ENCODE measurements at places on chromosomes 2 and 18.

DNA sequence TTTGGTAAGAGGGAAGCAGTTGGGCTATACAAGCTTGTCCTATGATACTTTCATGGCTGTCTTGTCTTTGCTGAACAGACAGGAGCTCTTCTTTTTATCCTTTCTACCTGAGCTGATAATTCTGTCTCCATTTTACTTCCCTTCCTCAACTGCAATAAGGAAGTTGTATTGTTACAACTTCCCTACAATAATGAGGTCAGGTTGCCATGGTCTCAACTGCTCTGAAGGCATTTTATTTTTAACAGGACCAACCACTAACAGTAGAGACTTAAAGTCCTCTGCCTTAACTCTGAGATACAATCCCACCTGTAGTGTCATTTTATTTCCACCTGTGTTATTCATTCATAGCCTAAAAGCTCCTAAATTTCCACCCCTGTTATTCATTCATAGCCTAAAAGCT lies 118.6 kb upstream of the PGAP1 start:
- no peak for DNase-seq

- peak; percentile 84 for DNase-seq
These were observed 6.2 kb upstream of the ARMC9 start for GRCh38 chr2:231191896-231192872.

DNA sequence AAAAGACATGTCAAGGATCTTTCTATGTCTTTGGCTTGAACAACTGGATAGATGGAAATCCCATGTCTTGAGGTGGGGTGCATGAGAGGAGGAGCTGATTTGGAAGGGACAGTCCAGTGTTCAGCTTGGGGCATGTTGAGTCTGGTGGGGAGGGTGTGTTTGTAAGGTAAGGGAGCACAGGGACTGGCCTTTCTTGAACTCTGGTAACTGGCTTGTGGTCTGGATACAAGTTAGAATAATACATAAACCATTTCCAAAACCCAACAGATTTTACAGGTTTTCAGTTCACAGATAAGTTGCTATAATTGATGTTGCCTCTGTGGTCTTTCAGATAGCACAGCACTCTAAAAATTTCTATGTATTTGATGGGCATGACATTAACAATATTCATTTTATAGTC lies 24.2 kb downstream of the RHBDD1 start:
- DNase-seq, result no peak

- no peak for DNase-seq
These were observed 961 bp upstream of the SLC40A1 start for GRCh38 chr2:189581354-189582139.

GRCh38 chr18:9876867-9877654 lies 8.7 kb upstream of the TXNDC2 start:
- peak; percentile 63 for DNase-seq

- DNase-seq, result peak; percentile 51
These were observed 3.1 kb upstream of the MATN3 start for GRCh38 chr2:20015482-20016083.

DNA sequence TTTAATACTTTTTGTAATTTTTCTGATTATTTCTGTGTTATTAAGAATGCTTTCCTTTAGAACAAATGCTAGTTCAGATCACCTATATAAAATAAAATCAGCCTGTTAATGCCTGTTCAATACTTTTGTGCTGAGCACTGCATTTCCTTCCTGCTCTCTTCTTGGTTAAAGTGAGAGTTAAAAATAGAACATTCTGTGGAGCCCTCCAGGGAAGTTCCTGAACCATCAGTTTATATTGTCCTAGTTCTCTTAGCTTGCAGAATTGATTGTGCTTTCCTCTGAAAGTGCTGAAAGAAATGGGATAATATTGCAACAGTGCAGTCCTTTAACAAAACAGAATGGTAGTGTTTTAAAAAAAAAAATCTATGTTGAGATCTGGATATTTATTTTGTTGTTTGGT lies 74.6 kb upstream of the UBXN4 start:
- DNase-seq, result peak; percentile 6

DNA sequence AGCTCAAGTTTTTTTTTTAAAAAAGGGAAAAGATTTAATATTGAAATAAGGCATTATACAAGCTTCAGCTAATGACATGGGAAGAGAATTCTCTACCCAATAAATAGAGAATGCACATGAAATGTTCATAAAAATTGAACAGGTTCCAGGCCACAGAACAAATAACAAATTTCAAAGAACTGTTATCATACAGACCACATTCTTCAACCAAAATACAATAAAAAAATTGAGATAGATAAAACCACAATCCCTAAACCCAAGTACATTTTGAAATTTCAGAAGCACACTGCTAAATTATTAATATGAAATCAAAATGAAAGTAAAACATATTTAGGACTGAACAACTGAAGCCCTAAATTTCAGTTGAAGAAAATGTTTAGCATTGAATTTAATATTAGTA lies 89.6 kb downstream of the BCL2 start:
- DNase-seq, result no peak
